ENCODE measurements at places on chromosomes 4 and X.
A peak's percentile ranks its signal among the peaks of the same experiment; 100 is the strongest.

GRCh38 chr4:1899149-1900086 lies 28.2 kb downstream of the NSD2 start:
- DNase-seq, result peak; percentile 62

DNA sequence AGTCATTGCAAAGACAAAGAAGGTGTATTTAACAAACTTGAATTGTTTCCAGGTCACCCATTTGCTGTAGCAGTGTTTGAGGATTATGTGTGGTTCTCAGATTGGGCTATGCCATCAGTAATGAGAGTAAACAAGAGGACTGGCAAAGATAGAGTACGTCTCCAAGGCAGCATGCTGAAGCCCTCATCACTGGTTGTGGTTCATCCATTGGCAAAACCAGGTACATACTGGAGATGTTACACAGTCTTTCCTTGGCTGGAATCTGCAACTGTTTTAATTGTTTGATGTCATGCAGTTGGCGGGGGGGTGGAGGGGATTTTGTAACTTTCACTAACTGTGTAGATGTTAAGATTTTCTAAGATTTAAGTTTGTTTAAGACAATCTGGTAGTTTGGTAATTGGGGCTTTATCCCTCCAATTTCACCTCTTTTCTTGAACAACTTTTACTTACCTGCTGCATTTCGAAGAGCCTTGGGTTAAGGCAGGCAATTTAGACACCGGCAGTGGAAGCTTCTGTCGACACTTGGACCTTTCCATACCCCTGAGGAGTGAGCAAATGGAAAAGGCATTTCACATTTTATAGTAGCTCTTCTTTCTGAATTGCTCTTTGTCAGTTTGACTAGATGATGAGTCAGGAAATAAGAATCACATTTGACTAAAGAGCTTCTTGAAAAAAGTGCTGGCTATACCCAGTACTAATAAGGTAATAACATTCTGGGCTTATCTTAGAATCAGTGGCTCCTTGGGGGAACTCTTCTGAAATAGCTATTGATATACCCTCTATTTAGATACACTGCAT lies 67.4 kb downstream of the EGF start:
- no peak for DNase-seq

DNA sequence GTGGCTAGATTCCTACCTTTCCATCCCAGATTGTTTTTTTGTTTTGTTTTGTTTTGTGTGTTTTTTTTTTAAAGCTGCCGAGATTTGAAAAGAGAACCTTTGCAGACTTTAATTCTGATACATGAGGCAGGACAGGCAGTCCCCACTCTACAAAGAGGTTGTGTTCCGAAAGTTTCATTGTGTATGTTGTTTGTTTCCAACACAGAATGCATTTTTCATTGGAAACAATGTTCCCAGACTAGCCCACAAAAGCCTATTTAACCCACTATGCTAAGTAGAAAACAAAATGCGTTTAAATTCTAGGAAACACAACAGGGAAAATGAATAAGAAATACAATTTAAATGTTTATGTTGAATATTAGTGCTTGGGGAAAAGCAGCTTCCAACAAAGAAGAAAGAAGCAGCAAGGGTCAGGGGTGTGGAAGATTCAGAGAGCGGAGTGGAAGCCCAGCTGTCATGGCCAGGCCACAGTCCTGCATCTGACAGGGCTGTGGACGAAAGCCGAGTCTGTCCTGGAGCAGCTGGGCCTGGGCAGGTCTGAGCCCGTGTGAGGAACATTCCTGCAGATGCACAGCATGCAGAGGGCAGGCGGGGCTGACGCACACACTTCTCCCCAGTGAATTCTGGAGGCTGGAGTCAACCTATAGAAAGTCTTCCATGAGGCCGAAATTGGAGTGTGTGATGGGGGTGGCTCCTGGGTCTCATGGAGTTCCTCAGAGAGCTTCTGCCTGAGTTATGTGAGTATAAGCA lies 12.4 kb upstream of the SETD7 start:
- no peak for DNase-seq

- no peak for DNase-seq
Observed at GRCh38 chrX:143437439-143437838, 79.8 kb downstream of the SPANXN3 start.

DNA sequence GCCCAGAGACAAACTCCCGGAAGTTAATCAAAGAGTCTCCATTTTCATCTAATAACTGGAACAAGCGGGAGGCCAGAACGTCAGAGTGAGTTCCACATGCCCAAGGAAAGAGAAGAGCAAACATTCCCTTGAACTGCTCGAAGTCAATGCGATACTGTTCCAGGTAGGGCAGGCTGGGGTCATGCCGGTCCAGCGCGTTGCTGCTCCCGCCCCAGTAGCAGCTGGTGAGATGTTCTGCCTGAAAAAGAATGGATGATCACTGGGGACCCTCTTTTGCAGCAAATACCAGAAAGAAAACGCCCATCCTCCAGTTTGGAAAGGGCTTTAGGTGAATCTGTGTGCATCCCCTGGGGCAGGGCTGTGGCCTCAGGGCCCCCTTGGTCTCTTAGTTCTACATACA lies 65.2 kb upstream of the UCP1 start:
- DNase-seq, result no peak

- no peak for DNase-seq
Observed at GRCh38 chrX:74349387-74349786, 45.4 kb downstream of the ZCCHC13 start.

- no peak for DNase-seq
Observed at GRCh38 chrX:17587366-17587765, 149.9 kb upstream of the SCML1 start.

DNA sequence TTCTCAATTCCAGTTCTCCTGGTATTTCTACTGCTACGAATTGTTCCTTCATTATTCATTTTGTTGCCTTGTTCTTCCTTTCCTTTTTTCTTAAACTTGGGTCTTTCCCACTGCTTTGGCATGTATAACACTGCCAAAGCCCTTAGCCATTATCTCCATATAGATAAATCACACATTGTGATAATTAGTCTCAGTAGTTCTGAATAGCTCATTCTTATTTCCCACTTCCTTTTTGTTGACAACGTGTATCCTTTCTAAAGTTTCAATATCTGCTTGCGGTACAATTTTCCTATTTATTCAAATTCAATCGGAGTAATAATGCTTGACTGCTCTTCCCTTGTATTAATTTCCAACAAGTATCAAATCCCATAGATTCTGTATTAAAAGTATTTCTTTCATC lies 14.5 kb upstream of the CAMK2D start:
- DNase-seq, result no peak

DNA sequence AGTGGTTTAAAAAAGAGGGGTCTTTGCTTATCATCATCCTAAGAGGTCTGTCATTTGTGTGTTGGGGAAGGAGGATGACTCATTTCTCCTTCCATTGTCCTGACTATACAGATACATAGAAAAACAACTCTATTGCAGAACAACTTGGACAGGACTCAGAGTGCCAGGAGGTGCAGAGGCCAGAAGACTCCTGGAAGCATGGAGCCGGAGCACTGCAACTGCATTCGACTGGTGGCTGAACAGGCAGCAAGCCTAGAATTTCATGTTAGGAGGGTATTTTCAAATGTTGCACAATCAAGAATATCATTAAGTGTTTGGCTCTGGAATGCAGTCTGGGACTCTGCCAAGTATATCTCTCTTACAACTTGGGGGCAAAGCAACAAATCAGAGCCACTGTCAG lies 35.0 kb upstream of the MAML3 start:
- no peak for DNase-seq

- no peak for DNase-seq
Observed at GRCh38 chr4:51853027-51853682, 10.2 kb downstream of the DCUN1D4 start.

GRCh38 chr4:37197899-37198298 lies 46.6 kb upstream of the NWD2 start:
- no peak for DNase-seq

DNA sequence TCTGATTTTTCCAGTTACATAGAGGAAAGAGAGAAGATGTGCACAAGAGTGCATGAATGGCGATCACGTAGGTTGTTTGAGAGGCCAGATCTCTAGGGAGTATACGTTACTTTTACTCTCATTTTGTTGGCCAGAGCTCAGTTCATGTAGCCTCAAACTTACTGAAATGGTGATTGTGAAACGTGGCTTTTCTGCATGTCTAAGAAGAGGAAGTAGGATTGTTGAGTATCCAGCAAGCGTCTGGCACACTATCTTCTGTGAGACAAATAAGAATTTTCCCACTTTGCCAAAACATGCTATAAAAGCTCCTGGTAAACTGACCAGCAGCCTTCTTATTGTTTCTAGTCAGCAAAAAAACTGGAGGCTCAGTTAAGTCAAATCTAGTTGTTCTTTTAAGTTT lies 264.5 kb upstream of the EMCN start:
- DNase-seq, result no peak

DNA sequence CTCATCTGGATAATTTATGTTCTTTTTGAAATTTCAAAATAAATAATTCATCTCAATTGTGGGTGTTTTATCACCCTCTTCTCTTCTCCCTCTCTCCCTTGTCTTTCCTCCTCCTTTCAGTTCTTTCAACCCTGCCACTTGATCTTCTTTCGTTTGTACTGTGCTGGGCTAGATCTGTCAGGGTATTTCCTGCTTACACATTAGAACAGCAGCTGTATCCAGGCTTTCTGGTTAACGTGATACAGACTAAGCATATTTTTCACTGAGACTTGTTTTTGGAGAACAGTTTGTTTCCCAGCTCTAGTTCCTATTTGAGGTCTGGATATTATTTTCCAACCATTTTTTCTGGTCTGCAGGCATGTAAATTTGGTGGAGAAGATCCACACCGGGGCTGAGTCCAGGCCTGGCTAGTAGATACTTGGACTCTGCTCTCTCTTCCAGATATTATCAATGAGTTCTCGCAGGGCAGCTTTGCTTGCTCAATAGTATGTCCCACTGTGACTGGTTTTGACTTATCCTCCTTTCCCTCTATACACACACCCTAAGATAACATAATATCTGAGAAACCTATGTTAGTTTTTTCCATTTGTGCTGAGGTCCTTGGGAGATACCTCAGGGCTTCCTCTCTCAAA lies 1310.7 kb upstream of the TENM3 start:
- DNase-seq, result no peak

GRCh38 chr4:6733358-6734164 lies 17.6 kb downstream of the BLOC1S4 start:
- DNase-seq, result no peak

- DNase-seq, result no peak
Observed at GRCh38 chr4:22502895-22503814, 12.7 kb downstream of the ADGRA3 start.

DNA sequence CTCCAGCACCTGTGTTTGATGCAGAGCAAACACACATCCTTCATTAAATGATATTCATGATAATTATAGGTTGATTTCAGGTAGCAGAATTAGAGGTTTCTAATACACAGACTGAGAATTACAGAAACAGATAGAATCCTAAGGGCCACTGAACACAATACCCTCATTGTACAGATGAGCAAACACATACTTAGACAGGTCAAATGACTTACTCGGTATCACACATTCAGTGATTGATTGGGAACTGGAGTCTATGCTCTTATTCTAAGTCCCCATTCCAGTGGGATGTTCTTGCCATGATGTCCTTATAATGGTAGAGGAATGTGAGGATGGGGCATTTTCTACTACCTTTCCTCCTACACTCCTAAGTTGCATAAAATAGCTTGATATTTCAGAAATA lies 70.8 kb downstream of the DCAF8L1 start:
- DNase-seq, result no peak

GRCh38 chrX:3520982-3521381 lies 174.5 kb upstream of the MXRA5 start:
- DNase-seq, result no peak

- peak; percentile 28 for DNase-seq
Observed at GRCh38 chr4:98932539-98932938, 3.6 kb upstream of the EIF4E start.

GRCh38 chr4:47530801-47531200 lies 45.7 kb downstream of the ATP10D start:
- no peak for DNase-seq

DNA sequence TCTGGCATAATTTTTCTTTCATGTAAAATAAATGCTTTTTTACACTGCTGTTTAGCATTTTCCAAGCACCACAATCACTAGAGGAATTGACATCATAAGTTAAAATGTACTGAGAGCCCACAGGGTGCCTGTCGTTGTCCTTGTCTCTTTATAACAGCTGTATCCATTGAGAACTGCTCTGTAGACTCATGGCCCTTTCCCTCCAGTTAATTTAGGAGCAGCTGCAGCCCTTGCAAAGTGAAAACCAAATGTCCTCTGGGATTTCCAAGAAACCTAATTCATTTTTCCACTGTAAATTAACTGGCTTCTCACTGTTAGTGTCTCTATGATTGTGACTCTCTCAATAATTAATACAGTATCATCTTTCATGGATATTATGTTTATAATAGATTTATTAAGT lies 185.9 kb downstream of the SLC4A4 start:
- DNase-seq, result no peak

DNA sequence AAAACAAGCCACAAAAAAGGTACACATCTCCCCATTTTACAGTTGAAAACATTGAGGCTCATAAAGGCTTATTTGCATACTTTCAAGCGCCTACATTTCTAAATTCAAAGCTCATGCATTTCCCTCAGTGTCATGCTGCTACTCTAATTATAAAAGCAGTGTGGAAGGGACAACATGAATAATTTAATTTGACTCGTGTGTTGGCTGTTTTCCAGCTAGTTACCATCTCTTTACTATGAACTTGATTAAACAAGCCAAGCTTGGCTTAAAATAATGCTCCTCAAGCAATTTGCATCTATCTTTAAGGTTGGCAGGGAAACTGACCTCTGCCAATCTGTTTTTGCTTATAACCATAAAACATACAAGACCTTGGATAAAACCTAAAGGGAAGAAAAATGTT lies 252.5 kb upstream of the NEIL3 start:
- no peak for DNase-seq

- no peak for DNase-seq
Observed at GRCh38 chr4:10715135-10715534, 30.6 kb upstream of the CLNK start.

GRCh38 chr4:124423160-124423559 lies 289.4 kb downstream of the ANKRD50 start:
- DNase-seq, result no peak

GRCh38 chr4:30838331-30838730 lies 118.2 kb downstream of the PCDH7 start:
- no peak for DNase-seq

- DNase-seq, result no peak
Observed at GRCh38 chrX:24487571-24487970, 22.5 kb downstream of the PDK3 start.

GRCh38 chr4:181646864-181647263 lies 596.3 kb upstream of the TENM3 start:
- no peak for DNase-seq

GRCh38 chr4:182969651-182970279 lies 52.6 kb upstream of the DCTD start:
- DNase-seq, result no peak

GRCh38 chrX:104172788-104173187 lies 6.5 kb downstream of the FAM199X start:
- DNase-seq, result no peak

- no peak for DNase-seq
Observed at GRCh38 chrX:153692611-153693156, 5.0 kb downstream of the SLC6A8 start.

Measured in GM06990 (cell line).